H54 (cell line): ENCODE measurements at places on chromosomes 11 and 22.

DNA sequence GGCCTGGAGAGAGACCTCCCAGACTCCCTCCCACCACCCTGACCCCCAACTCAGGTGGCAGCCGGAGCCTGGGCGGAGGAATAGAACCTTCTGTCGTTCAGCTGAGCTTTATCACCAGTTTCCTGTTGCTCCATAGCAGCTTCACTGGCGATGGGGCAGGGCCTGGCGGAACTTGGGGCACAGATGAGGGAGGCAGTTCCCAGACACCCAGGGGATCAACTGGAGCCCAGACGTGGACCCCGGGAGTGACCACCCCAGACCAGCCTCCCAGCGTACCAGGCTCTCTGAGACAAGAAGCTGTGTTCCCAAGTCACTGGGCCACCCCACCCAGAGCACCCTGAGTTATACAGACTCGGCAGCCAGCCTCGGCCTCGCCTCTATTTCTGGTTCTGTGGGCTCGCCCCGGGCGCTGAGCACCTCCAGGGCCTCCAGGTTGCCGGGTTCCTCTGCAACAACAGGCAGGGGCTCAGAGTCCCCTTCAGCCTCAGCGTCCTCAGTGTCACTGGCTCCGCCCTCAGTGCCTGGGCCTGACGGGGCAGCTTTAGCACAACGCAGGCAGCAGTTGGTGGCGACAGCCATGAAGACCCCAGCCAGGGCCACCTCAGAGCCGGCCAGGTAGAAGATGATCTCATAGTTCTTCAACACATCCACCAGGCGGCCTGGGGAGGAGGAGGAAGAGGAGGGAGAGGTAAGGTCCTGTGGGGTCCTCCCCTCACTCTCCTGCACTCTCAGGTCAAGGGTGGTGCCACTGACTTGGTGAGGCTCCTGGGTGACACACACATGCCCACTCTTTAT, 5.7 kb downstream of the SLC16A8 start:
- no peak for DNase-seq

DNA sequence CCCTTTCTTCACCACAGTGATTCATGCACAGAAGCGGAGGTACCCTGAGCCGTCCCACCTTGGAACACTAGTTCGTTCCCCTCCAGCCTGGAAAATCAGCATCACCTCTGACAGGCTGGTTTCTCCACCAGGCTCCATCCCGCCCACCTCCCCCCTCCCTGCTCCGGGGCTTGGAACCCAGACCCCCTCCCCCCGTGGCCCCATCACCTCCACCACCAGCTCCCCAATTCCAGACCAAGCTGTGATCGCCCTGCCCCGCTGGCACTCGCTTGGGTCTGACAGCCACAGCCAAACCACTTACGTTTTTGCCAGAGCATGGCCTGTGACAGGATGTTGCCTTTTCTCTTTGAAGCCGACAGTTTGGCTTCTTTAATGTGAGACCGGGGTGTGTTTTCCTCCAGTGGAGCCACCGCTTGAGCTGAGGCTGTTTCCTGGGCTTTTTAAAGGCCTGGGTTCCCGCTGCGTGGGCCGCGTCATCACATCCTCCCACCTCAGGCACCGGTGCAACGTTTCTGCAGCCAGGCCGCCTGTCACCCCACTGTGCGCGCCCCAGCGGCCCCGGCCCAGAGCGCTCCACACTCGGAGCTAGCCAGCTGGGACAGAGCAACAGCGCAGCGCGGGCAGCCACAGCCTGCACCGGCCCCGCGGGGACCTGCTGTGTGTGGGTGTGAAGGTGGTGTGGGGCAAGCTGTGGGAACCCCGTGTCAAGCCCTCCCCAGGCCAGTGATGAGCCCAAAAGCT, at the start of gene POU2AF1:
POU2AF1 (minus strand) TSS at position 415 of the 741 bp plus-strand sequence; CDS start at position 317, 98 bp downstream.
- DNase-seq: no peak

DNA sequence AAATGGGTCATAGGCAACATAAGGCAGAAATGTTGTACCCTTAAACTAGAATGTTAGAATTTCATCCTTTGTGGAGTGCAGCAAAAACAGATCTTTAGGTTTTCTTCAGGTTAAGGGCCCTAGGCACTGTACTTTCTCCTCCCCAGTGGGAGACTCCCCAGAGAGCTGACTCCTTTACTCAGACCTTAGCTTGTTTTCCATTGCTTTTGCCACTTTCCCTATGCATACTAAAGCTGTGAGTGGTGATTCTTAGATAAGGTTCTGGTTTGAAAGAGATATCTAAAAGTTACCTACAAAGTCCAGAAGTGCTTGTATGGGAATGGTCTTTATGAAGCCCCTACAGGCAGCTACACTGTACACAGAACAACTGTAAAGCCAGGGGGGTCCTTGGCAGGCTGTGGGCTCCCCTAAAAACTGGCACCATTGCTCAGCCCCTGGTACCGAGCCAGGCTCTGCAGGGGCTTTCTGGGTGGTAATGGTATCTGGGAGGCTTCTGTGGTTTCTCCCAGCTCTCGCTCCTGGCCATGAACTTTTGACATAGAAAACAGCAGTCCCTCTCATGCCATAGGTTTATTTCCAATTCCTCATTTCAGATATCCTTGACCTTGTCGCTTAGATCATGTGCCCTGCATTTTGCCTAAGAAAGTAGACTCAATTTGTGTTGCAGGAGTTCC, 23.2 kb downstream of the AMOTL1 start:
- no peak for DNase-seq

GRCh38 chr11:11710556-11710955, 88.8 kb upstream of the GALNT18 start:
- DNase-seq: no peak

DNA sequence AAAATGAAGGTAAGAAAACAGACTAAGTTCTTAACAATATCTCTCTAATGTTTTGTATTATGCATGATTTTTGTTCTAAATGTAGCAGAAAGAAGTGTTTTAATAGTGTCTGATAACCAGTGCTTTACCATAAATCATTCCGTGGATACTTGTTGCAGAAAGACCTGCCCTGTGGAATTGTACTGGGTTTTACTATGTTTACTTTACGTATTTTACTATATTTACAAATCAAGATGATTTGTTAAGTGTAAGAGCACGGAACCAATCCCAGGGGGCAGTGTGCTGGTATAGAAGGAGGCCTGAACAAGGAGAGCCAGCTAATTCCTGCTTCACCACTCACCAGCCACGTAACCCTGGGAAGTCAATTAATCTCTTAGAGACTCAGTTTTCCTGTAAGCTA, 1.4 kb downstream of the HTR3B start:
- DNase-seq: no peak

GRCh38 chr11:19842505-19842904, 129.9 kb downstream of the NAV2 start:
- DNase-seq: no peak

DNA sequence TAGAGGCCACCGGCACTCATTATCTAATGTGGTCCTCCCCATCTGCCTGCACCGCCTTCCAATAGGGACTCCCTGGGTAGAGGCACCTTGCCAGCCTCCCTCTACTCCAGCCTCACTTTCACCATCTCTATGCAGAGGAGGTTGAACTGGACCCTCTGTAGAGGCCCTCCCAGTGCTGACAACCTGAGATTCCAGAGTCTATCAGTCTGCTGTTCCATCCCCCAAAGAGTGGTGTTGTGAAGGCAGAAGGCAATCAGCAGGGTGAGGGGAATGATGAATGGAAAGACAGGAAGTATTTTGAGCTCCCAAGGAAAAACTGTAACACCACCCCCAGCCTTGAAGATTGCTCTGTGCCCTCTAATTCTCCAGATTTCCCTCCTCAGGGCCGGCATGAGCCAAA, 77.9 kb downstream of the THAP12 start:
- DNase-seq: no peak

- DNase-seq: peak; percentile 80
These were observed 135.4 kb downstream of the OSBP2 start for GRCh38 chr22:30829901-30830550.

DNA sequence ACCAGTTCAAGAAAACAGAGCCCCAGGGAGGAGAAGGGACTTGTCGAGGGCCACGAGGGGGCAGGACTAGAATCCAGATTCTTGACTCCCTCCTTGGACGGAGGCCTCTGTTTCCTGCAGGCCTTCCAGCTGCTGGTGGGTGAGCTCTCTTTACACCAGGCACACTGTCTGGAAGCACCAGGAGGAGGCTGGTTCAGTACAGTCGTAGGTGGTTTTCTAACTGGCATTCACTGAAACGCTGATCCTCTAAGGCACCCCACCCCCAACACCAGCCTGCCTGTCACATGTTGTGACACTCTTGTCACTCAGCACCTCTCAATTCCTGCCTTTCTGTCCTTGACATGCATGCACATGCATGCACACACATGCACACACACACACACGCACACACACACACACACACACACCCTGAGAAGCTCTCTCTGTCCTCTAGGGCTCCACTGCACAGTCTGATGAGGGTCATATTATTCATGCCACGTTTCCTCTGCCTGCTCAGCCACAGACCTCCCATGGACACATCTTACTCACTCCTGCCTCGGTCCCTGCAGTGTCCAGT, 751 bp downstream of the MS4A10 start:
- peak; percentile 57 for DNase-seq

DNA sequence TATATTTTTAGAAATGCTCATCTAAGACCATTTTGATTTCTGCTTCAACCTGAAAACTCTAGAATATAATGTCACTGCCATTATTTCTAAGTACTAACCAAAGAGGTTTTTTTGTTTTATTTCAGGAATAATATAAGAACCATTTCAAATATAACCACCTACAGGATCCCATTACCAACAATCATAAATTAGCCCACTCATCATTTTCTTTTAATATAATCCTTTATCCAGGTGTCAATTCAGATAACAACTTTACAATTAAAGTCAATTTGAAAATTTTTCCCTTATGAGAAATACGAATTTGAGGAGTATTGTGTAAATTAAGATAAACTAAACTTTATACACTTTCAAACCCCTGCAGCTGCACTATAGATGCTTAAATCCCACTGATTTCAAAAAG, 1043.0 kb upstream of the CNTN5 start:
- no peak for DNase-seq

DNA sequence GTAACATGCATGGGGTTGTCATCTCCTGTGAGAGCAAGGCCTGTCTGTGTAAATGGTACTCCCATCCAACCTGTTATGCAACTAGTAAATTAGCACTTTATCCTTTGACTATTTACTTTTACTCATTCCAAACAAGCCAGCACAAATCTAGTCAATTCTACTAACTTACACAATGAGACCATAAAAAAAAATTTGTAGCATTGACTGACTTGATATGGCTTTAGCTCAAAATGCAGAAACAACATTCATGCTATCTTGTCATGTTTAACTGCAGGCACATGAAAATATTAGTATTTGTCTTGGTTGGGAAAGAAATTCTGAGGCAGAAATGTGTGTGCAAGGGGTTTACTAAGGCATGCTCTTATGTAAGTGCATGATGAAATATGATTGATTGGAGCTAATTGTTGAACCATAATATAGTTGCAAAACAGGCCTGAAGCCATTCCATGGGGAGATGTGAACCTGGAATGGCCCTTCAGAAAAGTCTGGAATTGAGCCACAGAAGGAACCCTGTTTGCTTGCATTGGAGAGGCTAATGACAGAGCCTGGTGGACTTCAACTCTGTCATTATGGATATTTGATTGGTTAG, 2.5 kb downstream of the SLC22A25 start:
- DNase-seq: no peak

GRCh38 chr11:282171-282570, 4.0 kb downstream of the NLRP6 start:
- no peak for DNase-seq

- DNase-seq: no peak
These were observed 19.7 kb downstream of the ZNF195 start for GRCh38 chr11:3359092-3359824.
